ENCODE measurements at places on chromosomes 4 and X.

DNA sequence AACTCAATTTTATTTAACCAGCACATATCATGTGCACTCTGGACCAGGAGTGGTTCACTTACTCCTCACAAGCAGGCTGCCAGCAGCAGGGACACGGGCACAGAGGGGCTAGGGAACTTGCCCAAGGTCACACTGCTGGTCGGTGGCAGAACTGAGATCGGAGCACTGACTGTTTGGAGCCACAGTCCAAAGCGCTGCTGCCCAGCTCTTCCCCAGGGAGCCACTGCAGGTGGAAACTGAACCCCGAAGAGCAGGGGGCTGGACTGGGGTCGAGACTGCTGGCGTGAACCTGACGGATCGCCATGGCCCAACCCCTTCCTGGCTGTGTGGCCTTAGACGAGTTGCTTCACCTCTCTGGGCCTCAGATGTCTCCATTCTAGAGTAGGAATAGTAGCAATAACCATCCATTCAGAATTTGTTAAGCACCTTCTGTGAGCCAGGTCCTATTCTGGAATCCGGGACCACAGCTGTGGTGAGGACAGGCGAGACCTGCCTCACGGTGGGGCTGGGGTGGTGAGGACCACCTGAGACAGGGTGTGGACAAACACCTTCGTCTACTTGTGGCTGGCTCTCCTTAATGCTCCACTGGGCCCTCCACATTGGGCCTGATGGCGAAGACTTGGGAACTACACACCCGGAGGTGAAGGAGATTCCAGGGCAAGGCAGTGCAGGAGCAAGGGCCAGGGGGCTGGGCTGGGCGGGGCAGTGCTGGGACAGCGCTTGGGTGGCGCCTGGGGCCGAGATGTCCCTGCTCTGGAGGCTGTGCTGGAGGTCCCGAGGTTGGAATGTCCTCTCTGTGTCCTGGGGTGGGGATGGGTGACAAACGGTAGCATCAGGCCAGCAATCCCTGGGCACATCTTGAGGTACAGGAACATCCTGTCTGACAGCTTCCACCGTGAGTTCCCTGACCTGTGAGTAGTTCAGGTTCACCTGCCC, 32.0 kb upstream of the KIAA0232 start:
- H3K4me1 ChIP-seq: peaks cover 34% of the 10 kb centered on the region
- peak overlapping the region; percentile 69 for H3K27ac ChIP-seq
- H3K27me3 ChIP-seq: no peaks in the 10 kb centered on the region
- no peak for DNase-seq

DNA sequence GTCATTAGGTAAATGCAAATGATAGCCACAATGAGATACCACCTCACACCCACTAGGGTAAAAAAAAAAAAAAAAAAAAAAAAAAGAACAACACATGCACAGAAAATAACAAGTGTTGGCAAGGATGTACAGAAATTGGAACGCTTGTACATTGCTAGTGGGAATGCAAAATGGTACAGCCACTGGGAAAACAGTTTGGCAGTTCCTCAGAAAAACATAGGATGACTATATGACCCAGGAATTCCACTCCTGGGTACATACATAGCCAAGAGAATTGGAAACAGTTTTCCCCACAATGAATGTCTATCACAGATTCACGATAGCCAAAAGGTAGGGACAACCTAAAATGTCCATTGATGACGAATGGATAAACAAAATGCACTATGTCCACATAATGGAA, 161.3 kb upstream of the MAMLD1 start:
- no peak overlapping the region for H3K4me3 ChIP-seq
- DNase-seq: no peak
- no peaks in the 10 kb centered on the region for H3K27me3 ChIP-seq
- no peak overlapping the region for H3K27ac ChIP-seq
- H3K36me3 ChIP-seq: no peaks in the 10 kb centered on the region
- H3K4me1 ChIP-seq: no peaks in the 10 kb centered on the region

- DNase-seq: no peak
- H3K4me3 ChIP-seq: peak overlapping the region; percentile 11
- H3K27me3 ChIP-seq: no peaks in the 10 kb centered on the region
- H3K4me1 ChIP-seq: no peaks in the 10 kb centered on the region
- H3K36me3 ChIP-seq: no peaks in the 10 kb centered on the region
- H3K27ac ChIP-seq: peak overlapping the region; percentile 56
Observed at GRCh38 chrX:103919270-103919637, 43.2 kb upstream of the TMSB15B start.

- H3K27me3 ChIP-seq: no peaks in the 10 kb centered on the region
- H3K4me3 ChIP-seq: peak within 1 kb of the TSS; percentile 17
- no peak within 1 kb of the TSS for H3K27ac ChIP-seq
- H3K4me1 ChIP-seq: peaks cover 4% of the 10 kb centered on the region
- H3K36me3 ChIP-seq: no peaks in the 10 kb centered on the region
- peak; percentile 77 for DNase-seq
Observed at GRCh38 chr4:47031011-47031678, at the start of gene GABRB1. GABRB1 (plus strand) TSS chr4:47031567.

DNA sequence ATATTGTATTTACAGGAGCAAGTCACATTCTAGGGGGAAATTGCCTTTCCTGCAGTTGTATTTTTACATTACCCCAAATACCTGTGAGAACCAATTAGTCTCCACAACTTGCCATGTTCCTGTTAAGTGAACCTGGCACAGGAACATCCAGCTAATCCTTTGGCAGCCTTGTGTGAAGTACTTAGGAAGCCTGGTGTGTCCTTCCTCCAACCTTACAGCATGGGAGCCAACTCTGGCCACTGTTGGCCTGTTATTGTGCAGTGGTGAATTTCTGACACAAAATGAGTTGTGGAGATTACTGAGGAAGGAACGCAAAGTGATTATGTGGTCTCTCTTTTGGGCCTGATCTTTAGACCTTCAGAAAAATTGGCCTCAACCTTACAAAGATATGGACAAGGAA, 238.0 kb upstream of the PITX2 start:
- no peaks in the 10 kb centered on the region for H3K27me3 ChIP-seq
- no peak overlapping the region for H3K4me3 ChIP-seq
- no peak overlapping the region for H3K27ac ChIP-seq
- H3K4me1 ChIP-seq: no peaks in the 10 kb centered on the region
- H3K36me3 ChIP-seq: no peaks in the 10 kb centered on the region
- DNase-seq: no peak

GRCh38 chr4:119977076-119977940, 89.3 kb downstream of the MAD2L1 start:
- no peaks in the 10 kb centered on the region for H3K4me1 ChIP-seq
- no peak overlapping the region for H3K27ac ChIP-seq
- no peaks in the 10 kb centered on the region for H3K27me3 ChIP-seq
- H3K36me3 ChIP-seq: no peaks in the 10 kb centered on the region

- no peak for DNase-seq
- no peaks in the 10 kb centered on the region for H3K4me1 ChIP-seq
- H3K27ac ChIP-seq: peak overlapping the region; percentile 10
- H3K4me3 ChIP-seq: no peak overlapping the region
Observed at GRCh38 chrX:12977761-12978204, 2.9 kb downstream of the TMSB4X start.

- H3K27me3 ChIP-seq: no peaks in the 10 kb centered on the region
- peak overlapping the region; percentile 99 for H3K27ac ChIP-seq
- peak overlapping the region; percentile 71 for H3K4me3 ChIP-seq
- H3K4me1 ChIP-seq: no peaks in the 10 kb centered on the region
- H3K36me3 ChIP-seq: no peaks in the 10 kb centered on the region
Observed at GRCh38 chr4:140754918-140755773, 1.0 kb downstream of the TBC1D9 start.

DNA sequence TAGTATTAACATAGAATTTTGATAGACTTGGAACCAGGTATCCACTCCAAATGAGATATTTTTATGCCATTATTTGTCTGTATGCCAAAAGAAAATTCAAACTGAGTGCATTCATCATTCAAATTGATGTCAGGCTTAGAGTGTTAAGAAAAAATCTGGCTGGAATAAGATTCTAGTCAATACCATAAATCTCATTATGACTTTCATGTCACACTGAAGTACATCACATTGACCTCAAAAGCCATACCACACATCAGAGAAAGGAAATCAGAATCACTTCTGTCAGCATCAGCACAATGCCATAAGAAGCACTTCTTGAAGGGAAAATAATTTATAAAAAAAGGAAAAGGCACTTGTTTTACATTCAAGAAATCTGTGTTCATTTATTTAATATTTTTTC, 119.0 kb upstream of the BMP3 start:
- H3K4me1 ChIP-seq: no peaks in the 10 kb centered on the region
- no peak overlapping the region for H3K4me3 ChIP-seq
- H3K27me3 ChIP-seq: no peaks in the 10 kb centered on the region
- no peaks in the 10 kb centered on the region for H3K36me3 ChIP-seq
- H3K27ac ChIP-seq: no peak overlapping the region

- no peaks in the 10 kb centered on the region for H3K36me3 ChIP-seq
- no peak overlapping the region for H3K27ac ChIP-seq
- H3K27me3 ChIP-seq: no peaks in the 10 kb centered on the region
- no peak overlapping the region for H3K4me3 ChIP-seq
Observed at GRCh38 chrX:68183612-68184214, 249.6 kb downstream of the OPHN1 start.

GRCh38 chrX:10769195-10769594, 148.8 kb upstream of the MID1 start:
- H3K4me3 ChIP-seq: no peak overlapping the region
- H3K4me1 ChIP-seq: no peaks in the 10 kb centered on the region
- H3K36me3 ChIP-seq: no peaks in the 10 kb centered on the region
- no peak for DNase-seq
- H3K27ac ChIP-seq: no peak overlapping the region
- no peaks in the 10 kb centered on the region for H3K27me3 ChIP-seq

DNA sequence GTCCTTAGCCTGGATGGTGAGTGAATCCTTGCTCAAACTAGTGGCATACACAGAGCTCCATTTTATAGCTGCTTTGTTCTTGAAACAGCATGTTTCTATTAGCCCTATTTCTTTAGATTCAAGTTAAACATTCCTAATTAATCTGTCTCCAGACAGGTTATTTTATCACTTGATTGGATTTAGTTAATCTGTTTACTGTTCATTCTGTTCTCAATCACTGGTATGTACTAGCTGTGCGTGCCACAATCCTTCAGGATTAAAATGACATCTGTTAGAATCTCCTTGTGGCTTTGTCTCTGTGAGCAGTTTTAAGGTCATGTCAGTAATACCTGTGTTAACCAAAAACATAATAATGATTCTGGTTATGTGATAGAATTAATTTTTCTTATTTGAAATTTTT, 36.5 kb downstream of the PTPN13 start:
- no peak for DNase-seq
- no peaks in the 10 kb centered on the region for H3K36me3 ChIP-seq
- H3K4me3 ChIP-seq: no peak overlapping the region
- H3K27me3 ChIP-seq: no peaks in the 10 kb centered on the region
- no peaks in the 10 kb centered on the region for H3K4me1 ChIP-seq
- H3K27ac ChIP-seq: no peak overlapping the region

DNA sequence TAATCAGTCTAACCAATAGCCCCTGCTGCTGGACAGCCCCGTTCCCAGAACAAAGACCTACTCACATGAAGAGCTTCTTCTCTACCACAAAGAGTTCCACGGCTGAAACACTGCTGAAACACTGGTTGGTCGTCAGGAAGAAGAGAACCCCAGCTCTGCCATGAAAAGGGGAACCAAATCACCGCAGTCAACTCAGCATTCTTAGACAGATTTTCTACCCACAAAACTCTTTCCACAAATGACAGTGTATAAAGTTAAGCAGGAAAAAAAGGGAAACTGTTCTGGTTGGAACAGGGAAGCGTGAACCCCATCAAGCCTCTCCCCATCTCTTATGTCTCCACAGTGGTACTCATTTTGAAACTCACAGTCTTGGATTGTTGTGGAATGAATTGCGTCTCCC, 57.3 kb downstream of the ABCG2 start:
- H3K36me3 ChIP-seq: no peaks in the 10 kb centered on the region
- no peak for DNase-seq
- H3K27ac ChIP-seq: no peak overlapping the region
- no peaks in the 10 kb centered on the region for H3K27me3 ChIP-seq
- H3K4me1 ChIP-seq: no peaks in the 10 kb centered on the region

DNA sequence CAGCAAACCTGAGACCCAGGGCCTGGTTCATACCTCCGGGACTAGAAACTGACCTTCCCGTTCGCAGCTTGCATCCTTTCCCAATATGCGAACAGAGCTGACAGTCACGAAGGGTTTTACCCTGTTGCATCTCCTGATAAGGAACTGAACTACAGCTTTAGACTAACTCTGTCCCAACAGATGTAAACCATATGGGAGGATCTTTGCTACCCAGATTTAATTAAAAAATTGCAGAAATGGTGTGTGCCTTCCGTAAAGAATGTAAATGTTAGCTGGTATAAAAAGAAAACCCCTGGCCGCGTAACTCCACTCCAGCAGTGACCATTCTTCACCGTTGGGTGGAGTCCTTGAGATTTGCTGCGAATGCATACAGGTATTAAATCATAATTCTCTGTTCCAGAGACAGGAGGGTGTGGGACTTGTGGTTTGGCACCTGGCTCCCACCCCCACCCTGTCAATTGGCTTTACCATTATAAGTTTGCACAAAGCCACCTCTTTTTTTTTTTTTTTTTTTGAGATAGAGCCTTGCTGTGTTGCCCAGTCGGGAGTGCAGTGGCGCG, 40.6 kb upstream of the SORCS2 start:
- H3K27me3 ChIP-seq: no peaks in the 10 kb centered on the region
- no peak overlapping the region for H3K4me3 ChIP-seq
- H3K27ac ChIP-seq: no peak overlapping the region

GRCh38 chrX:119684916-119685224, 8.1 kb downstream of the SEPTIN6 start:
- H3K27ac ChIP-seq: peak overlapping the region; percentile 55
- H3K36me3 ChIP-seq: no peaks in the 10 kb centered on the region
- DNase-seq: no peak
- no peaks in the 10 kb centered on the region for H3K4me1 ChIP-seq
- no peak overlapping the region for H3K4me3 ChIP-seq

- H3K36me3 ChIP-seq: no peaks in the 10 kb centered on the region
- peak overlapping the region; percentile 81 for H3K27ac ChIP-seq
- H3K4me3 ChIP-seq: no peak overlapping the region
- DNase-seq: peak; percentile 82
- H3K4me1 ChIP-seq: peaks cover 20% of the 10 kb centered on the region
- no peaks in the 10 kb centered on the region for H3K27me3 ChIP-seq
Observed at GRCh38 chrX:40105835-40106675, 8.3 kb upstream of the BCOR start.

GRCh38 chr4:152103181-152103901, 342.5 kb upstream of the GATB start:
- H3K4me1 ChIP-seq: peaks cover 15% of the 10 kb centered on the region
- no peak for DNase-seq
- no peaks in the 10 kb centered on the region for H3K36me3 ChIP-seq
- H3K27me3 ChIP-seq: no peaks in the 10 kb centered on the region
- no peak overlapping the region for H3K27ac ChIP-seq

DNA sequence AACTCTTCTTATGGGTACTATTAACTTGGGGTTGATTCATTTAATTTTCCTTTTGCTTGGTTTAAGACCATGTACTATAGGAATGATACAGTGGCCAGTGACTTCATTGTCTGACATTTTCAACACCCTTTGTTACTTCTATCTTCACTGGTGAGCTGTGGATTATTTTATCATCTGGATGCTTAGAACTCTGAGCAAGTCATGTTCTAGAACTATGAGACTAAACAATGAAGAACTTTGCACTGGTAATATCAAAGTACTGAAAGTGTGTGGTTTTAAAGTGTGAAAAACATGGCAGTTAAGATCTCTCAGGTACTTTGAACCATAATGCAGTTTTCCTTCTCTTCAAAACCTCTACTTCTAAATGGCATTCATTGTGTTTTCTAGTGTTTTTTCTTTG, 47.8 kb downstream of the MAP7D3 start:
- peaks cover 9% of the 10 kb centered on the region for H3K36me3 ChIP-seq
- H3K4me1 ChIP-seq: peaks cover 34% of the 10 kb centered on the region
- H3K27me3 ChIP-seq: no peaks in the 10 kb centered on the region

GRCh38 chr4:118729287-118730286, 44.4 kb downstream of the METTL14 start:
- no peaks in the 10 kb centered on the region for H3K4me1 ChIP-seq
- no peaks in the 10 kb centered on the region for H3K27me3 ChIP-seq
- no peak overlapping the region for H3K27ac ChIP-seq
- H3K4me3 ChIP-seq: no peak overlapping the region
- H3K36me3 ChIP-seq: peaks cover 54% of the 10 kb centered on the region

All from thyroid gland (tissue), 4 donors.